Liver (tissue), 10 donors: ENCODE measurements at places on chromosomes 7 and 10. TPM values are rescaled to one million over a fixed set of nuclear protein-coding genes. Genes with fewer than 3 reads are reported as not detected.

DNA sequence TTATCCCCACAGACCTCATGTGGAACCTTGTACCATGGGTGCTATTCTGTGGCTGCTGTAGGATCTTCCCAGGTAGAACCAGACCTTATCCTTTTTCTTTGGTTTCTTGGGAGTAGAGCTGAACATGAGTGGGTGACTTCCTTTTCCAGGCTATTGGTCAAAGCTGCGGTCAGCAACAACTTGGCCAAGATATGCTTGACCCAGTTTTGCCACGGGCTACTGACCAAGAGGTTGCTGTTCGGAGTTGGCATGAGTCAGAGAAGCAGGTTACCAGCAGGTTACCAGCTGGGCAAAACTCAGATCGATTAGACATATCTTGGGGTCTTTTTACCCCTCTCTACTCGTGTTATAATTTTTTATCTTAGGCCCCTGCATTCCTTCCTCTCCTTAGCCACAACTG lies 36.7 kb upstream of the HDAC9 start:
- DNase-seq, result no peak
- no peaks in the 10 kb centered on the region for H3K27me3 ChIP-seq
- no peak overlapping the region for H3K27ac ChIP-seq
- no peak overlapping the region for H3K4me3 ChIP-seq
- no peaks in the 10 kb centered on the region for H3K4me1 ChIP-seq

The WDFY4 gene
- total RNA-seq, result 7.1 TPM

- H3K36me3 ChIP-seq, result no peaks in the 10 kb centered on the region
- no peak overlapping the region for H3K27ac ChIP-seq
- H3K4me1 ChIP-seq, result peaks cover 28% of the 10 kb centered on the region
- H3K4me3 ChIP-seq, result no peak overlapping the region
Observed at GRCh38 chr10:49076319-49076718, 39.0 kb downstream of the VSTM4 start.

The ELMO1 gene
- total RNA-seq, result 17.1 TPM

DNA sequence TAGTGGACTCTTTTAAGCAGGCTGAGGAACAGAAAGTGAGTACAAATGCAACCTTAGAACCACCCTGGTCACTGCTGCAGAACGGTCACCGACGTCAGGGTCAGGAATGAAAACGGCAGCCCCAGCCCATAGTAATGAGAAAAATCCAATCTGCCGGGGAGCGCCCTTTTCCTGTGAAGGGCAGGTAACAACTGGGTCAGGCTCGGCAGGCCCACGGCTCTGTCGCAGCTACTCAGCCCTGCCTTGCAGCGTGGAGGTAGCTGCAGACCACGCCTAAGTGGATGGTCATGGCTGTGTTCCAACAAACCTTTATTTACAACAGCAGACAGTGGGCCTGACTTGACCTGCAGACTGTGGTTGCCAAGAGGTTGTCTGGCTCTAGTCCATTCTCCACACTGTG lies 563.2 kb downstream of the DNAJB6 start:
- H3K4me3 ChIP-seq, result no peak overlapping the region
- no peaks in the 10 kb centered on the region for H3K4me1 ChIP-seq
- no peaks in the 10 kb centered on the region for H3K36me3 ChIP-seq
- no peaks in the 10 kb centered on the region for H3K27me3 ChIP-seq

DNA sequence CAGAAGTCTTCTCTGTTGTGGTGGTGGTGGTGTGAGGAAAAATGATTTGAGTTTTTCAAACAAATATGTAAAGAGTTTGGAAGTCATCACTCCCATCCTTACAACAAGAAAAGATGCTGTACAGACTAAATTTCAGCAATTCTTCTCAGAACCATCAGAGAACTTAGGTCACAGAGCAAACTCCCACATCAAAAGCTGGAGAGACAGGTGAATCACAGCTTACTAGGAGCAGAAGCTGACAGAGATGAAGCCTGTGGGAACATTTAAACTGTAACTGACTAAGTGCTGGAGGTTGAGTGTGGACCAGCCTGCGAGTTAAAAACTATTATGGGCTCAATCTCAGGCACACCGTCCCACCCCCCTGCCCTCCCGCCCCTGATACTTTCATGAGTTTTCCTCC lies 97.3 kb downstream of the AKR1D1 start:
- no peaks in the 10 kb centered on the region for H3K27me3 ChIP-seq
- DNase-seq, result no peak
- no peak overlapping the region for H3K27ac ChIP-seq
- no peak overlapping the region for H3K4me3 ChIP-seq

DNA sequence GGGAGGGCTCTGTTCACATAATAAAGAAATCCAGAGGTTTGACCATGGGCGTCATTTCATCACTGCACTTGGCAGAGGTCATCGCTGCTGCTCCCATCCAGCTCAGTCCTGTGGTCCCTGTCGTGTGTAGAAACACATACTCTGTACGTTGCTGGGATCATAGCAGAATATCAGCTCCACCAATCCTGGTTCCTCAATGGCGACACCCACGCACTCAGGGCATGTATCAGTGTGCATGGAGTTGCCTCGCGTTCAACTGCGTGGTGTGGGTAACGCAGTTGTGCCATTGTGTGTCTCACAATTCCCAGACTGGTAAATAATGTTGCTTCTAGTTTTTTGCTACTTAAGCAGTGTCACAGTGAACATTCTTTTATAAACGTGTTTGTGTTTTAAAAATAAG lies 111.1 kb downstream of the LHPP start:
- H3K4me1 ChIP-seq, result no peaks in the 10 kb centered on the region
- no peak for DNase-seq
- no peak overlapping the region for H3K27ac ChIP-seq
- no peak overlapping the region for H3K4me3 ChIP-seq

DNA sequence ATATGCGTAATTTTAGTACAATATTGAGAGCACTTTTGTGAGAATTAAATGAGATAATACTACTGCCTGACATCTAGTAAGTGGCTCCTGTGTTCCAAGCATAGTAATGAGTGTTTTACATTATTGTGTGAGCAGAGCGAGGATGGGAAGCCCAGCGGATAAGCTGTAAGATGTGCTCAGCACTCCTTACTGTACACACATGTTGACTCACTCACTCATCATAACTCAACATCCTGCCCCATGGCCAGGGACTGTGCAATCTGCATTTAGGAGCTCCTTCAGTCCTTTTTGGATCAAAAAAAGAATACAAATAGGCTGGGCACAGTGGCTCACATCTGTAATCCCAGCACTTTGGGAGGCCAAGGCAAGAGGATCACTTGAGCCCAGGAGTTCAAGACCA lies 72.9 kb upstream of the NEBL start:
- no peaks in the 10 kb centered on the region for H3K36me3 ChIP-seq
- H3K27me3 ChIP-seq, result no peaks in the 10 kb centered on the region

GRCh38 chr7:25860275-25861163 lies 291.5 kb upstream of the NFE2L3 start:
- no peak overlapping the region for H3K27ac ChIP-seq
- H3K4me1 ChIP-seq, result peaks cover 3% of the 10 kb centered on the region
- peak; percentile 35 for DNase-seq

The AASS gene
- total RNA-seq, result 10.8 TPM

The C10orf105 gene
- not detected for total RNA-seq

The MMP21 gene
- total RNA-seq, result 0.17 TPM

GRCh38 chr10:34206935-34207268 lies 608.2 kb downstream of the PARD3 start:
- no peaks in the 10 kb centered on the region for H3K4me1 ChIP-seq
- H3K4me3 ChIP-seq, result no peak overlapping the region
- no peaks in the 10 kb centered on the region for H3K36me3 ChIP-seq
- no peak for DNase-seq
- no peaks in the 10 kb centered on the region for H3K27me3 ChIP-seq

The BAIAP2L1 gene
- total RNA-seq, result 5.4 TPM

DNA sequence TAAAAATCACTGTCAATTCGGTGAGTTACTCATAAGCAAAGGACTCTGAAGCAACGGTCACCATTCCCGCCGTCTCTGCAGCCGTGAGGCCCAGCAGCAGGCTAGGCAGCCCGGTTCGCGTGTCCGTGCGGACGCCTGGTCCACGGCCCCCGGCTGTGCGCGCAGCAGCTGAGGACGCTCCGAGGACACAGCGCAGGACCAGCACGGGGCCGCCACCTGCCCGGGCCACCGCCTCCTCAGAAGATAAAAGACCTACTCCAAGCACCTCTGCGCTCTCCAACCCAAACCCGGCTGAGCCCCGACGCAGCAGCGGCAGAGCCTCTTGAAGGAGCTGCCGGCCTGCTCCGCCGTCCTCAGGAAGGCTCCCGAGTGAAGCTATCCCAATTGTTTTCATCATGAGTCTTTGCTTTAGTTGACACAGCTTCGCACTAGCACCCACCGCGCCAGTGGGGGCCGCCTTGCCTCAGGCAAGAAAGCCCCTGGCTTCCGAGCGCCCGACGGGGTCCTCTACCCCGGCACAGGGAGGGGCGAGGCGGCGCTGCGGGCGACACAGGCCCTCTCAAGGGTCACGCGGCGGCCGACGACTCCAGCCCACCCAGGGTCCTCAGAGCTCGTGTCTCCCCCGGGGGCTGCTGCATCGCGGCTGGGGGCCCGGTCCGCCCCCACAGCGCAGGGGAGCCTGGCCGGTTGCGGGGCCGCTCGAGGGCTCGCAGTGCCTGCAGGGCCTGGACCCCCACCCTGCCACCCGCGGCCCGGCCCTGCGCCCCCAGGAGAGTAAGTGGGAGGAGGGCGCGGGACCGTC lies 16.9 kb upstream of the GPR146 start:
- H3K27me3 ChIP-seq, result no peaks in the 10 kb centered on the region
- peak overlapping the region; percentile 58 for H3K4me3 ChIP-seq
- DNase-seq, result no peak
- H3K36me3 ChIP-seq, result no peaks in the 10 kb centered on the region
- H3K27ac ChIP-seq, result peak overlapping the region; percentile 89

DNA sequence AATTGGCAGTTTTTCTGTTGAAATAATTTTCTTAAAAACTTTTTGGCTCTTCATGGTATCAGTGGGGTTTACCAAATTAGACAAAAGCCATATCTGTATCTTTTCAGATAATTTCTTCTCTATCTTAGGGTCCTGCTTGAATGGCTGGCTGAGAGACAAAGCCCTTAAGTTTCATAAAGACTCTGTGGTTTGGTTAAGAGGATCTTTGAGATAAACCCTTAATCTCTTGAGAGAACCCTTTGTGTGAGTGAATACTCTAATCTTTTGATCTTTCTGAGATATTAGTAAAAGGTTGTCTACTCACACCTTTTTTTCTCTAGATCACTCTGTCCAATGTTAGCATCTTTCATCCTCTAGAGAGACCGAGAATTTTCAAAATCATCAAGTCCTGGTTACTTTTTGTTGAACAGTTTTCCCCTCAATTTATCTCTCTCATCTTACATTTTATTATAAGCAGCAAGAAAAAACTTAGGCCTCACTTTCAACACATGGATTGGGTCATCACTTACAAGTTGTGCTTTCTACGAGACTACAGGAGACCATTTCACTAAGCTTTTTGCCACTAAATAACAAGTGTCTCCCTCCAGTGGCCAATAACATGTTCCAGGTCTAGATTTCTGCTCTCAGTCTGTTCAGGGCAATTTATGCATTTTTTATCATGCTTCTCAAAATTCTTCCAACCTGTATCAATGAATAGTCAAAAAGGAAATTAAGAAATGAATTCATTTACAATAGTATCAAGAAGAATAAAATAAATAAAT lies 28.4 kb downstream of the DNAJC9 start:
- H3K4me1 ChIP-seq, result peaks cover 2% of the 10 kb centered on the region
- no peak overlapping the region for H3K27ac ChIP-seq
- no peak overlapping the region for H3K4me3 ChIP-seq
- H3K27me3 ChIP-seq, result no peaks in the 10 kb centered on the region

GRCh38 chr10:87634311-87634710 lies 25.4 kb upstream of the PAPSS2 start:
- H3K27me3 ChIP-seq, result no peaks in the 10 kb centered on the region
- H3K4me1 ChIP-seq, result peaks cover 7% of the 10 kb centered on the region
- no peak overlapping the region for H3K27ac ChIP-seq
- H3K4me3 ChIP-seq, result no peak overlapping the region
- no peaks in the 10 kb centered on the region for H3K36me3 ChIP-seq
- DNase-seq, result no peak

DNA sequence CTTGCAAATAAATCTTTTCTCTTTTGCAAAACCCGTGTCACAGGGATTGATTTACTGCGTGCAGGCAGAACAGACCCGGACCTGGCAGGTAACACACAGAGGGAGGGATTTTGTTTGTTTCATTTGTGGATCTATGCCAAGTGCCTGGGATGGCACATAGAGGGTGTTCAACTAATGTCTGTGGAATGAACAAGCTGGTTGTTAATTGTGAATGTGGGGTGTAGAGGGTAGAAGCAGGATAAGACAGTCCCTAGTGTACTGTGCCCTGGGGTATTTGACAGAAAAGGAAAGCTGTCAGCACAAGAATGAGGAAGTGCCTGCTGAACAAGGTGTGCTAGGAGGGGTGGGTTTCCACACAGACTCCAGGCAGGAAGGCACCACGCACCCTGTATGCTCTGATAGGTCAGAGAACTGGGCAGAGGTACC lies 331.8 kb downstream of the CALN1 start:
- H3K4me3 ChIP-seq, result no peak overlapping the region
- no peak for DNase-seq
- no peak overlapping the region for H3K27ac ChIP-seq
- no peaks in the 10 kb centered on the region for H3K27me3 ChIP-seq

DNA sequence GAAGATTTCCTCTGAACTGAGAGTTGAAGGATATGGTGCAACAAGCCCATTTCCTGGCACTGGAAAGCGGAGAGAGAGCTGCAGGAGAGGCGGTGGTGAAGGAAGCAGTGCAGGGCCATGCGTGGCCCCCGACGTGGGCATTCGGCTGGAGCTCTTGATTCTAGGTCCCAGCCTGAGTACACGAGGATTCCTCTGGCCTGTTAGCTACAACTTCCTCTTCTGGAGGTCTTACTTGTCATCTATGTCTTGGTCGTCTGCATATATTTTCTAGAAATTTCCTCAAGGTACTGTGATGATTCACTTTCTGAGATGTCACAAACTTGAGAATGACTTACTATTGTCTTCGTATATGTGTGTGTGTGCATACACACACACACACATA lies 59.2 kb upstream of the JAZF1 start:
- no peak overlapping the region for H3K4me3 ChIP-seq
- H3K4me1 ChIP-seq, result no peaks in the 10 kb centered on the region
- no peak overlapping the region for H3K27ac ChIP-seq
- DNase-seq, result no peak
- H3K27me3 ChIP-seq, result no peaks in the 10 kb centered on the region

- H3K36me3 ChIP-seq, result no peaks in the 10 kb centered on the region
- no peak overlapping the region for H3K4me3 ChIP-seq
- H3K27ac ChIP-seq, result no peak overlapping the region
- no peaks in the 10 kb centered on the region for H3K27me3 ChIP-seq
- no peak for DNase-seq
- H3K4me1 ChIP-seq, result peaks cover 2% of the 10 kb centered on the region
Observed at GRCh38 chr10:5563991-5564536, 39.3 kb downstream of the CALML3 start.

The MYO1G gene
- total RNA-seq, result 3.1 TPM

The DENND2A gene
- total RNA-seq, result 7.4 TPM

DNA sequence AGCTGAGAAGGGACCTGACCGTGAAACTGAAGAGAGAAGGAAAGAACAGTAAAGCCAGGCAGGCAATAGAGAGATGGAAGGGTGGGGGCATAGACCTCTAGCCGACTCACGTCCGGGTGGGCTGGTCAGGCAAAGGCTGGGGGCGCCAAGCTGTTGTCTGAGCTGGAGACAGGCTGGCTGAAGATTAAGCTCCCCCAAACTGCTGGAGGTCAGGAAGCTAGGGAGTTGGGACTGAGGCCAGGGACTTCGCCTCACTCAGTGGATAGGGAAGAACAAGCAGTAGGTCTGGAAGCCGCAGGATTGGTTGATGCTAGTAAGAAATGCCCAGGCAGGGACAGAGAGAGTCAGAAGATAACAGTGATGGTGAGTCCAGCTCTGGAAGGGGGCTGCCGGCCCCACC lies 5.3 kb downstream of the PITX3 start:
- no peak overlapping the region for H3K4me3 ChIP-seq
- H3K27me3 ChIP-seq, result no peaks in the 10 kb centered on the region
- H3K27ac ChIP-seq, result no peak overlapping the region
- no peaks in the 10 kb centered on the region for H3K36me3 ChIP-seq
- H3K4me1 ChIP-seq, result peaks cover 15% of the 10 kb centered on the region
